ENCODE measurements at places on chromosomes 16 and 17. TPM values are rescaled to one million over a fixed set of nuclear protein-coding genes. Genes with fewer than 3 reads are reported as not detected.
A peak's percentile ranks its signal among the peaks of the same experiment; 100 is the strongest.

MEIOC gene
- total RNA-seq: not detected

DNA sequence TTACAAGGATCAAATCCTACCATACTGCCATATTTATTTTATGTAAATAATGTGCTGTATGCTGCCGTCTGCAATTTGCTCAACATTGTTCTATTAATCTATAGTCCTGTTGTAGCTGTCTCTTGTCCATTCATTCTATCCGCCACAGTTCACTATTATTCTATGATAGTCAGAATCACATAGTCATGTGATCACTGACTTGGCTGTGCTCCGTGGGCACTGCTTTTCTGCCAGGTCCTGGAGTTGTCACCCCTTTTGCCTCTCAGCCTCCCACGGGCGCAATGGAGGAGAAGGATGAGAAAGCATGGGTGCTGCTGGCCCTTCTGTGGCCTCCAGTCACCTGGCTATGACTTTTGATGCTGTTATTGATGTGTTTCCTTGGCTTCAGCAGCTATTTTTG lies 37.3 kb upstream of the ANKFY1 start:
- no peak for DNase-seq
- H3K4me3 ChIP-seq: no peak overlapping the region
- H3K27me3 ChIP-seq: no peaks in the 10 kb centered on the region
- peaks cover 8% of the 10 kb centered on the region for H3K36me3 ChIP-seq
- H3K27ac ChIP-seq: no peak overlapping the region
- H3K4me1 ChIP-seq: peaks cover 16% of the 10 kb centered on the region

SPNS3 gene
- total RNA-seq: not detected

CUEDC1 gene
- total RNA-seq: 38.4 TPM

- peaks cover 2% of the 10 kb centered on the region for H3K36me3 ChIP-seq
- peaks cover 21% of the 10 kb centered on the region for H3K4me1 ChIP-seq
- H3K4me3 ChIP-seq: no peak overlapping the region
- H3K27ac ChIP-seq: no peak overlapping the region
Measured at GRCh38 chr17:45022655-45023339, 28.6 kb downstream of the DCAKD start.

DNA sequence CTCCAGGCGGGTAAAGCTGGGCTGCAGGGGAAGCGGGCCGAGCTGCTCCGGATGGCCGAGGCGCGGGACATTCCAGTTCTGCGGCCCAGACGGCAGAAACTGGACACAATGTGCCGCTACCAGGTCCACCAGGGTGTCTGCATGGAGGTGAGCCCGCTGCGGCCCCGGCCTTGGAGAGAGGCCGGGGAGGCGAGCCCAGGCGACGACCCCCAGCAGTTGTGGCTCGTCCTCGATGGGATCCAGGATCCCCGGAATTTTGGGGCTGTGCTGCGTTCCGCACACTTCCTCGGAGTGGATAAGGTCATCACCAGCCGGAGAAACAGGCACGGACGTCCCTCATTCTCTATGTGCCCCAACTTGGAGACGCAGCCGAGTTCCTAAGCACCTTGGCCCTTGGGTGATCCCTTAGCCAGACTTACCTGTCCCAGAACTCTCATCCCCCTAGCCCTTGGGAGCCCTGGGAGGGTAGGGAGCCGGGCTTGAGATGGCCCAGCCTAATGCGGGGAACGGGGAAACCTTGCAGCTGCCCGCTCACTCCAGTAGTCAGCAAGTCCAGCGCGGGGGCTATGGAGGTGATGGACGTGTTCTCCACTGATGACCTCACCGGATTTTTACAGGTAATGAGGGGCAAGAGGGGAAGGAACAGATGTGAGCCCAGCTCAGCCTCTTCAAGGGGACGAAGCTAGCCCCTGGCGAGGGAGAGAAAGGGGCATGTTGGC lies 806 bp downstream of the MRM1 start:
- no peaks in the 10 kb centered on the region for H3K27me3 ChIP-seq
- H3K4me1 ChIP-seq: peaks cover 27% of the 10 kb centered on the region
- no peak for DNase-seq

GRCh38 chr16:86093801-86094750 lies 195.1 kb downstream of the IRF8 start:
- H3K4me1 ChIP-seq: no peaks in the 10 kb centered on the region
- no peak for DNase-seq
- no peak overlapping the region for H3K4me3 ChIP-seq
- H3K27ac ChIP-seq: no peak overlapping the region
- H3K36me3 ChIP-seq: no peaks in the 10 kb centered on the region
- peaks cover 46% of the 10 kb centered on the region for H3K27me3 ChIP-seq

- DNase-seq: peak; percentile 63
- H3K27ac ChIP-seq: no peak overlapping the region
- H3K27me3 ChIP-seq: no peaks in the 10 kb centered on the region
- H3K4me1 ChIP-seq: peaks cover 49% of the 10 kb centered on the region
- peak overlapping the region; percentile 33 for H3K4me3 ChIP-seq
Measured at GRCh38 chr16:67539271-67539670, 10.6 kb downstream of the RIPOR1 start.

DNA sequence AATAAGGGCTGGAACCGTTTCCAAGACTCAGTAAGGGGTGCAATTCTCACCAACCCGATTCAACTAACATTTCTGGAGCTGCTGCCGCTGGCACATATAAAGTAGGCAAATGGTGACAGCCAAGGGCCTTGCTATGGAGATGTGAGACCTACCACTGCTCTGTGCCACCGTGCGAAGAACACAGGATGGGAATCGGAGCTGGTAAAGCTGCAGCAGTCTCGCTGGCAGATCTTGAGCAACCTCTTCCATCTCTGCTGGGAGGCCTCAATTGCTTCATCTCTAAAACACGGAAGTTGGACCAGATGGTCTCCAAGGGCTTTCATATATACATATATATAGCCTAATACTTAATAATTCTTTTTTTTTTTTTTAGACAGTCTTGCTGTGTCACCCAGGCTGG lies 128.9 kb upstream of the RCVRN start:
- peaks cover 3% of the 10 kb centered on the region for H3K4me1 ChIP-seq
- no peak overlapping the region for H3K27ac ChIP-seq
- H3K4me3 ChIP-seq: no peak overlapping the region
- no peak for DNase-seq
- peaks cover 2% of the 10 kb centered on the region for H3K27me3 ChIP-seq

DNA sequence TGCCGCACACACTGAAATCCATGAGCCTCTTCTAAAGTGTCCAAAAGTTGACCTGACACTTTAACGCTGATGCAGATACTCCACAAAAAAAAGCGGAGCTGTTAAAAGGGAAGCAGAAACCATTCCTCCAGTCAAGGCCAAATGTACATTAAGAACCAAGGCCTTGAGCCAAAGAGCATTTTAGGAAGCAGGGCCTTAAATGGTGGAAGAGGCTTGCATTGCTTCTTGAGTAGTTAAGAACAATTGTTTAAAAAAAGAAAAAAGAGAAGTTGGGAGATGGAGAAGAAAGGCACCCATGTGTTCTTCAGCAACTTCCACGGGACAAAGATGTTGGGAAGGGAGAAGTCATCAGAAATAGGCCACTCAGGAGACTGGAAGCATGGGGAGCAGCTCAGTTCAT lies 6.3 kb downstream of the ZFHX3 start:
- no peak for DNase-seq
- H3K4me3 ChIP-seq: no peak overlapping the region
- H3K4me1 ChIP-seq: peaks cover 86% of the 10 kb centered on the region

ZACN gene
- not detected for total RNA-seq

RNF213 gene
- 106 TPM for total RNA-seq

GRCh38 chr17:64608571-64608981 lies 53.5 kb downstream of the SMURF2 start:
- peak overlapping the region; percentile 74 for H3K27ac ChIP-seq
- no peaks in the 10 kb centered on the region for H3K27me3 ChIP-seq
- peaks cover 47% of the 10 kb centered on the region for H3K4me1 ChIP-seq
- no peaks in the 10 kb centered on the region for H3K36me3 ChIP-seq
- H3K4me3 ChIP-seq: no peak overlapping the region

GRCh38 chr16:67779256-67780014 lies 26.9 kb downstream of the RANBP10 start:
- no peak overlapping the region for H3K27ac ChIP-seq
- no peak overlapping the region for H3K4me3 ChIP-seq
- peaks cover 13% of the 10 kb centered on the region for H3K36me3 ChIP-seq
- DNase-seq: no peak
- H3K27me3 ChIP-seq: no peaks in the 10 kb centered on the region
- H3K4me1 ChIP-seq: peaks cover 2% of the 10 kb centered on the region

- DNase-seq: no peak
- H3K36me3 ChIP-seq: no peaks in the 10 kb centered on the region
- no peak overlapping the region for H3K4me3 ChIP-seq
- no peaks in the 10 kb centered on the region for H3K4me1 ChIP-seq
Measured at GRCh38 chr16:17106243-17106791, 364.4 kb downstream of the XYLT1 start.

MT1M gene
- total RNA-seq: 1.2 TPM

EEF2K gene
- 23.8 TPM for total RNA-seq

TMEM100 gene
- 3.4 TPM for total RNA-seq

DNA sequence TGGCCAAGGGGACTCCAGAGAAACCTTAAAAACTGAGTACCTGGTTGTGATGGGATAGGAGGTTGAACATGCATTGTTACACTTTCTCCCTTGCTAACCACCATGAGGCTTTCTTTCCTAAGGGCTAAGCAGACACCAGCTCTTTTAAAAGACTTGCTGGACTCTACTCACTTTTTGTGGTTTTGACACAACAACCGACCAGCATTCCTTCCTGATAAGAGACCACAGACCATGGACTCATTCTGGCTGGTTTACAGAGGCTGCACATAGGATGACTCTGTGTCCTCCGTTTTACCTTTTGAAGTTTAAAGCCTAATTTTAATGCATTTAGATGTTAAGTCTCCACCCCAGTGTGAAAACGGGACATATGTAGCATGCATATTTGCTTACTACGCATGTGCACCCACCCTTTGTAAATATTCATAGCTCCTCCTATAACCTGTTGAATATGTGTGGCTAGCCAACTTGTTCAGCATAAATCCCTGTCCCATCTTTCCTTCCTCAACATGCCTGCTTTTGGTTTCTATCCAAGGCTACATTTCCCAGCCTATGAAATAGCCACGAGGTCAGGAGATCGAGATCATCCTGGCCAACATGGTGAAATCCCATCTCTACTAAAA lies 475.9 kb downstream of the GRIN2A start:
- H3K4me1 ChIP-seq: no peaks in the 10 kb centered on the region
- DNase-seq: no peak

AGRP gene
- total RNA-seq: not detected

PRCD gene
- total RNA-seq: 1.3 TPM

TP53TG3B gene
- not detected for total RNA-seq

GRCh38 chr16:49910541-49911071 lies 54.7 kb upstream of the ZNF423 start:
- no peaks in the 10 kb centered on the region for H3K36me3 ChIP-seq
- no peaks in the 10 kb centered on the region for H3K4me1 ChIP-seq
- no peak for DNase-seq
- peaks cover 40% of the 10 kb centered on the region for H3K27me3 ChIP-seq
- H3K4me3 ChIP-seq: no peak overlapping the region

DNA sequence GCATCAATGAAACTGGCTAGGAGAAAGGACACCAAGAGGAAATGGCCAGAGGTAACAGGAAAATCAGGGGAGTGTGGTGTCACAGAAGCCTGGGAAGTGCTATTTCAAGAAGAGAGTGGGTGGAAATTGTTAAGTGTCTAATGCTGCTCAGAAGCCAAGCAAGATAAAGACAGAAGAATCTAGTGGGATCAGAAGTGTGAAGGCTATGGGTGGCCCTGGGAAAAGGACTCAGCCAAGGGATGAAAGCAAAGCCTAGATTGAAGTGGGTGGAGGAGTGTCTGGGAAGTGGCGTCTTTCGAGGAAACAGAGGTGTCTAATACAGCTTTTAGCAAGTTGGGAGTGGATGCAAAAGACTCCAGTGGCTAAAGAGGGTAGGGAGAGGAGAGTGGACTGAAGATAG lies 13.4 kb downstream of the PDZD9 start:
- H3K4me3 ChIP-seq: no peak overlapping the region
- H3K27me3 ChIP-seq: no peaks in the 10 kb centered on the region
- H3K27ac ChIP-seq: no peak overlapping the region
- peaks cover 34% of the 10 kb centered on the region for H3K36me3 ChIP-seq
- peaks cover 5% of the 10 kb centered on the region for H3K4me1 ChIP-seq

- H3K4me1 ChIP-seq: peaks cover 11% of the 10 kb centered on the region
- no peaks in the 10 kb centered on the region for H3K36me3 ChIP-seq
- H3K4me3 ChIP-seq: no peak overlapping the region
- H3K27me3 ChIP-seq: peaks cover 19% of the 10 kb centered on the region
- DNase-seq: no peak
Measured at GRCh38 chr17:17416007-17416399, 60.8 kb upstream of the MED9 start.

PARD6A gene
- 4.6 TPM for total RNA-seq

RPH3AL gene
- total RNA-seq: 0.78 TPM

PYY gene
- total RNA-seq: not detected

DNA sequence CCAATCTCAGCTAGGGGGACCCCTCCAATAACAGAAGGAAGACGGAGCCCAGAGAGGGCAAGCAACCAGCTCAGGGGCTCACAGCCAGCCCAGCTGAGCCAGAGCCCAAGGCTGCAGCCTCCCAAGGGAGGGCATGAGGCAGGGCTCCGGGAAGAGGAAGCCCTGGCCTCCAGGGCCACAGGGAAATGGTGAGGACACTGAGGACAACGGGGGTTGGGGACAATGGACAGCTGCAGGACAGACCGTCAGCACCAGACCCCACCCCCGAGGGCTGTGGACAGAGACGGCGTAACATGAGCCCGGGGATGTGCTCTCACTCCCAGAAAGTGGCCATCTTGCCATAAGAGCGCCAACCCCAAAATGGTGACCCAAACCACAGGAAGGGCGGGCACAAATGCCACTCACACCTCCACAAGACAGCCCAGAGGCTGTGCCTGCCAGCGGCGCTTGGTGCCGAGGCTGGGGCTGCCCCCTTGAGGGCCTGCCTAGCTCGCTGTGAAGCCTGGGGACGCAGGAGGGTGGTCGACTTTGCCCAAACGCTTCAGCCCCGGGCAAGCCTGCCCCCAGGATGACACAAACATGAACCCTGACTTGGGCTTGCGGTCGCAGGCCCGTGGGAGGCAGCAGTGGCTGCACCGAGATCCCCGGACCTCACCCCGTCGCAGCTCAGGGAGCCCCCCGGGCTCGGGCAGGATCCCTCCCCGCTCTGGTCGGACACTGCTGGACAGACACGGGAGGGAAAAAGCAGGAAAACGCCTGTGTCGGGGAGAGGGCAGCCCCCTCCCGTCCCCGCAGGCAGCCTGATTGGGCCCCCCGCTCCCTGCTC lies 10.5 kb downstream of the PIMREG start:
- H3K36me3 ChIP-seq: peaks cover 2% of the 10 kb centered on the region
- no peak for DNase-seq

OTOP3 gene
- total RNA-seq: not detected

- H3K27me3 ChIP-seq: no peaks in the 10 kb centered on the region
- no peaks in the 10 kb centered on the region for H3K36me3 ChIP-seq
- H3K4me3 ChIP-seq: no peak overlapping the region
- H3K4me1 ChIP-seq: no peaks in the 10 kb centered on the region
Measured at GRCh38 chr16:51355875-51356274, 204.8 kb upstream of the SALL1 start.

EPN3 gene
- not detected for total RNA-seq

SCGB1C2 gene
- not detected for total RNA-seq

DNA sequence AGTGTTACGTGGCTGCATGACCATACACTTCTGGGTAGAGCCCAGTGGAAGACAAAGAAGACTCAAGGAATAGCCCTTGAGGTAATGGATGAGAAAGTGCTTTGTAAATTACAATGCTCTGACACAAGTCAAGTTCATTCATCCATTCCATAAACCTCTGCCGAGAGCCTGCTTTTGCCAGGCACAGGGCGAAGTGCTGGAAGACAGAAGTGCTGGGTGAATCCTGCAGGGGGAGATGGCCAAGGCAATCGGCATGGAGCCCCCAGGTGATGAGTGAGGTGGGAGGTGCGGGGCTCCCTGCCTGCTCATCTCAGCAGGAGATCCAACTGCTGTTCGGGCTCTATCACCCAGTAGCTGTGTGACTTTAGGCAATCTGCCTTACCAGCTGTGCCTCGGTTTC lies 2.8 kb upstream of the SOCS3 start:
- no peaks in the 10 kb centered on the region for H3K27me3 ChIP-seq
- H3K36me3 ChIP-seq: peaks cover 12% of the 10 kb centered on the region
- no peak for DNase-seq
- H3K4me1 ChIP-seq: peaks cover 57% of the 10 kb centered on the region
- no peak overlapping the region for H3K4me3 ChIP-seq

All from osteocyte (in vitro differentiated cells).